T-helper 22 cell (primary cell): ENCODE measurements at places on chromosomes 3 and 15.

DNA sequence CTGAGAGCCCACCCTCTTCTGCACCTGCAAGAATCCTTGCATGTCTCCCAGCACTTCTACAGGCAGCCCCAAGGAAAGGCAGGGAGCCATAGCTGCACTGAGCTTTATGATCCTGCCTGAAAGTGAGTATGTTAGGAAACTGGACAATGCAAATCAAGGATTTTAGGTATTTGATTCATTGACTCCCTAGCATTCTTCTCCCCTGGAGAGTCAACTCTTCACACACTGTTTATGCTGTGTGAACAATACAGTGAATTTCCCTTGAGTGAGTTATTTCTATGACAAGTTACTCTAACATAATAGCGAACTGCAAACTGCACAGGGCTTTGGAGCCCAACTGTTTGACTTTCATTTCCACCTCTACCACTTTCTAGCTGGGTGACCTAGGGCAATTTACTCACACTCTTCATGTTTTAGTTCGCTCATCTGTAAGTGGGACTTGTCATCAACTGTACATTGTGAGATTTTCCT lies 96.0 kb upstream of the PHLDB2 start:
- no peak for DNase-seq

DNA sequence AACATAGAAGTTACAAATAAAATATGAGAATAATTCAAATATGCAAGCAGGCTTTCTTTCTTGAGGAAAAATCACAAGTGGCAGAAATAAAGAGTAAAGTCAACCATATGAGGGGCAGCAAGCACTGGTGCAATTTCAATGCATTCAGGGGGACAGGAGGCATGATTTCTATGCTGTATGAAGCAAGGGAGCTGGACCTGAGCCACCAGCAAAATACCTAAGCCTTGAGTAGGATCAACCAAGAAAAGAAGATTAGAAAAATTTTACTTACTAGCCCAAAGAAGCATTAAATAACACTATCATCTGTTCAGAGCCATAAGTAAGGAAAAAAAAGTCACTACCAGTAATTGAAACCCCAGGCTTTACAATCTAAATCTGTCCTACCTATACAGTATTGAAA lies 6.3 kb downstream of the ADGRG7 start:
- DNase-seq: no peak

GRCh38 chr3:115860766-115861165 lies 237.5 kb downstream of the GAP43 start:
- DNase-seq: no peak

DNA sequence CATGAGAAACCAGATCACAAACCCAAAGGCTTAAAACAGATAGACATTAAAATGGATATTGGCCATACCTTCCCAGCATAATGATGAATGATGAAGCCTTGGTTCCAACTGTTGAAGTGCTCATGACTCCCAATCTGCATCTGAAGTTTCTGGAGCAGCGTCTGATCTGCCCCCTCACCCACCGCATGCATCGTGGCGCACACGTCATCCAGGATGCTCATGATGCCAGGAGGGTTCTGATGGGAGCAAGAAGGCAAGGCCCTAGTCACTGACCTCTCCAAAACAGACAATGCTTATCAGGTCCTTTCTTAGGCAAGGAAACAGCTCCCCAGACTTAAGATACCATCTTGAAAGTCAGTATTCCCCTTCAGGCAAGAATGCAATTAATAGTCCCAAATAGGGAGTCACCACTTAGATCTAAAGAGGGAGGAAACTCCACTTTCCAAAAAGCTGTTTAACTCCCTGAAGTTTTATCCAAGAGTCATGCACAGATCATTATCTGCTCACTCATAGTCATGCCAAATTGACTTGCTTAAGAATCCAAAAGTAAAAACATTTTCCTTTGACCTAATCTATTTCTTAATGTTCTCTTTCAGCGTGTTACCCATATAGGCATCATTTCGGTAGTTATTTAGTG lies 2.1 kb downstream of the LDHAL6B start:
- no peak for DNase-seq

DNA sequence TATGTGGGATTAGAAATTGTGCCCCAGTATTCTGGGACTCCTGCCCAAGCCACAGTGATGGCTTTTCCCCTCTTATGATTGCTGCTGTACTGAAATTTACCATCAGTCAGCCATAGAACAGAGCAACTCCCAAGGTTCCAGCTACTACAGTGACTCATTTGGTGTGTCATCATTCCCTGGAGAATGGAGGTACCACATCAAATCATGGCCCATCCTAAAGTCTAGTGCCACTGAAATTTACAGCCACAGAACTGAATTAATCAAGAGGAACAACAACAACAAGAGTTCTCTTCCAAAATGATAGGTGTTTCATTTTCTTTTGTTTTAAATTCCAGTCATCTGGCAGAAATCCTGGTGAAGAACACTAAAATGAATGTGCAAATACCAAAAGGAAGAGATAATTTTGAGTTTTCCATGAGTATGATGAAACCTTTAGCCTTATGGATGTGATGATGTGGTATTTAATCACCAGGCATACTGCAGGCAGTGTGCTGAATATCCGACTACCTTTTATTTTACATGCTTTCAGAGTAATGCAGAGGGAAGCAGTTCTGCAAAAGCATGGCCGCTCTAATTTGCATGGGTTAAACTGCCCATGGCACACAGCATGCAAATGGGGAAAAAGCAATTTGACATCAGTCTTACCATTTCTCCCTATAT lies 75.6 kb upstream of the SLC2A2 start:
- DNase-seq: no peak

GRCh38 chr15:61880084-61880483 lies 180.2 kb downstream of the VPS13C start:
- DNase-seq: no peak

GRCh38 chr3:105747696-105748095 lies 121.1 kb downstream of the CBLB start:
- no peak for DNase-seq

- no peak for DNase-seq
Observed at GRCh38 chr3:197174927-197175326, 123.5 kb downstream of the DLG1 start.

GRCh38 chr15:29233566-29233965 lies 36.1 kb downstream of the NSMCE3 start:
- no peak for DNase-seq

DNA sequence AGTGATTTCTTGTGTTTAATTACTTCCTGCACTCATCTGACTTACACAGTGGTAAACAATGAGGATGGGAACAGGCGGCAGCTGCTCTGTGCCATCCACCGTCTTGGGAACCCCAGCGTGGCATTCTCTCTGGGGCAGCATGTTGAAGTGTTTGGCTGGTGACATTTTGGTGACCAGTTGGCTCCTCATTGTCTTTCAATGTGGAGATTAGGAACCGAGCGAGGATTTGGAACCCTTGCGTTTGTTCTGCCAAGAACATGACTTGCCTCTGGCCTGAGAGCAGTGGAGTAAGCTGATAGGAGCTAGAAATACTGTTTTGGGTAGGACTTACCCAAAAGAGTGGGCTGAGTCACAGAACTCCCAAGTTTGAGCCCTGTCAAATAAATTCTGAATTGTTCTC lies 88.8 kb downstream of the IGF1R start:
- DNase-seq: no peak

DNA sequence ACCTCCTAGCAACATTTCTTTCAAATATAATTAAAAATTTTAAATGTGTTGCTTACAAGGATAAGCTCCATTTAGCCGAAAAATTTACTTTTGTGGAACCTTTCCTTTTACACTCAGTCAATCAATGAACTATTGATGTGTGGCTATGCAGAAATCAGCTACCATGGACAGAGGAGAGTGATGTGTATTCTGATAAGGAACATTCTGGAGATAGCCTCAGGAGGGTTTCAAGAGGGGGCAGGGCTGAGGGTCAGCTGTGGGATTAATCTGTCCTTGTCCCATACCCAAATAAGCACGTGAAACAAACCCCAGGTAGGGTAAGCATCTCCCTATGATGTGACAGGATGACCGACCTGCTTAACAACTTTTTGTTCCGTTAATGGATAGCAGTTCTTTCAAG lies 192.6 kb upstream of the PROK2 start:
- no peak for DNase-seq

- no peak for DNase-seq
Observed at GRCh38 chr3:79199966-79200365, 567.8 kb downstream of the ROBO1 start.

GRCh38 chr3:171183042-171183441 lies 156.5 kb upstream of the SLC2A2 start:
- DNase-seq: no peak
